ENCODE measurements at places on chromosomes 3 and 15. TPM values are rescaled to one million over a fixed set of nuclear protein-coding genes. Genes with fewer than 3 reads are reported as not detected.

The PDZRN3 gene
- 45.7 TPM for total RNA-seq

The QRICH1 gene
- 148 TPM for total RNA-seq

The SOX14 gene
- total RNA-seq, result not detected

DNA sequence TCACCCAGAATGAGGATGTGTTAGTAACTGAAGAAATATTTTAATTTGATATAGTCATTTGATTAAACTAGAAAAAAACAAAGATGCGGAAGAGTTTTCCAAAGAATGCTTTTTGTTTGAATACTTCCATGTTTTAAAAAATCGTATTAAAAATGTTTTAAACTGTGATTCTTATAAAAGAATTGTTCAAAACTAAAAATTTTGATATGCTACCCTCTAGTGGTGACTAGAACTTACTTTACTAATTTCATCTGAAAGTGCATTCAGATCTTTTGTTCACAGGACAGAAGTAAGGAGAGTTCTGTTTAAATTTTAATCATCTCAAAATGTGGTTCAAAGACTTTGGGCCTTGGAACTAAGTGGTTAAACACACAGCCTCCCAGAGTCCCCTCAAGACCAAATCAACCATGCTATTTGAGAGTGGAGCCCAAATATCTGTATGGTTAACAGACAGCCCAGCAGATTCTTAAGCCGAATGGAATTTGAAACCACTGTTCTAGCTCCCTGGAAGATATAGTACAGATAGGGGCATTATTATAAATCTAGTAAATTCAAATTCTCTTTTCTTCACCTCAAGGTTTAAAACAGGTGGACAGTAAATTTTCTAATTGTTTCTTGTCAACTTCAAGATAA lies 45.2 kb upstream of the SYNPR start:
- DNase-seq, result no peak

- DNase-seq, result no peak
Observed at GRCh38 chr15:72227192-72227586, 3.8 kb downstream of the PKM start.

- no peak for DNase-seq
Observed at GRCh38 chr15:29311696-29312095, 42.1 kb upstream of the NSMCE3 start.

- no peak for DNase-seq
Observed at GRCh38 chr3:45541326-45542321, 52.9 kb upstream of the LIMD1 start.

Measured in frontal cortex (tissue), 4 donors.